Stimulated activated CD8-positive, alpha-beta memory T cell treated with anti-CD3 and anti-CD28 coated beads, Interleukin-7, amount 100 ng/mL, for 48 hours (primary cell): ENCODE measurements at places on chromosomes 4 and X.

DNA sequence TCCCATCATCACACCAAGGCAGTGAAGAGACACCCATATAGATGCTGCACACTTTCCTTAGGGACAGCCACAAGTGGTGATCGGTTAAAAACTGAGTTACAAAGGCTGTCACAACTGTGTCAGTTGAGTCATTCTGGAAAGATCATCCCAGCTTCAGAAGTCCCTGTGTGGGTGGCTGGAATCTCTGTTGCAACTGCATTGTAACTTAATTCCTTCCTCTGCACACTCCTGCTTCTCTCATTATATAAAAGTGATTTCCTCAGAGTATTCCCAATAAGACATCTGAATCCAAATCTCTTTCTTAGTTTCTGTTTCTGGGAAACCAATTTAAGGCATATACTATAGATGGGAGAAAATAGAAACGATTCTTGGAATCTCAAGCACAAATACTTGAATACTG lies 88.1 kb downstream of the FSTL5 start:
- no peak for DNase-seq

DNA sequence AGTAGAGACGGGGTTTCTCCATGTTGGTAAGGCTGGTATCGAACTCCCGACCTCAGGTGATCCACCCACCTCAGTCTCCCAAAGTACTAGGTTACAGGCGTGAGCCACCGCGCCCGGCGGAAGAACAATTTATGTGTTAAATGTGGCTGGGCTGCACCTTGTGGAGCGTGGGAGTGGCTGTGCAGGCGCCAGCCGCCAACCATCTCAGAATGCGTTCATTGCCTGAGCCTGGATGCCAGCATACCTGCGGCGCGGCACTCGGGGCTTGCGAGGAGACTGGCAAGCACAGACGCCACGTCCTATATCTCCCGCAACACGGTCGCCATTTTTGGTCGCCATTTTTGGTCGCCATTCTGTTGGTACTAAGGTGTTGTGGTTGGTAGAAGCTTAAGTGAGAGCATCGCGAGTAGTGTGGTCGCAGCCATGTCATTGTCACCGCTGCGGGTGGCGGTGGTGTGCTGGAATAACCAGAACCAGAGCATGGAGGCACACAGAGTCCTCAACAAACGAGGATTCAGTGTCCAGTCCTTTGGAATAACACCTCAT lies 193.6 kb upstream of the HTR2C start:
- no peak for DNase-seq

GRCh38 chr4:173508386-173509035 lies 21.5 kb downstream of the HAND2 start:
- DNase-seq = no peak

- DNase-seq = no peak
These were observed 35.4 kb upstream of the PAGE4 start for GRCh38 chrX:49793686-49794085.

DNA sequence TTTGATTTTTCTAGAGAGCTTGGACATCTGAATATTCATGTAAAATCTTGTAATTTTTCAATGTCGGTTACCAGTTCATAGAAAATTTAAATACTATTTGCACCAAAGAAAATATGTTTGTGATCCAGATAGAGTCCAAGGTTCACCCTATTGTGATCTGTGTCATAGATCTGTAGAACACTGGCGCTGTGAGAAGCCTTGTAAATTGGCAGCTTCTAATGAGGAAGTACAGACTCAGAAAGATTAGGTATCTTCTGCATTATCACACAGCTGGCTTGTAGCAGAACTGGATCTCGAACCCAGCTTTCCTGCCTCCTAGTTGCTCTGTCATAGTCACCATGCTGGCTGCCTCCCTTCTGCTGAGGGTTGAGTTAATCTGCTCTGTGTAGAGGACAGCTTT lies 106.5 kb upstream of the PAK3 start:
- no peak for DNase-seq

- DNase-seq = no peak
These were observed 122.4 kb downstream of the RASL11B start for GRCh38 chr4:52984462-52984881.

GRCh38 chr4:189304167-189304566 lies 636.5 kb upstream of the FRG1 start:
- no peak for DNase-seq

DNA sequence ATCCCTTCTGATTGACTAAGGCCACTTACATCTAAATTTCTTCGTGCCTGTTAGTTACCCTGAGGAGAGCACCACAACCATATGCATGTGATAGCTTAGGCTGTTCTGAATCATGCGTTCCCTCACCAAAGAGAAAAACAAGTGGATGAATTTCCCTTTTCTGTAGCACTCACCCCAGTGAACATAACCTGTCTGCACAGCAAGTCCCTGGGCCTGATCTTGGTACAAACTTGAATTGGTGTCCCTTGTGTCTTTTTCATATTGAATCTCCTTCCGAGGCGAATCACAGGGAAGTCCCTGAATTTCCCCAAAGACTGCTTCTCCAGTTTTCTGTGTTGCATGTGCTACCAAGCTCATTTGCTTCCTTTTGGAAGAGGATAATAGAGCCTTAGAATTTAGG lies 100.4 kb downstream of the KLHL8 start:
- no peak for DNase-seq

DNA sequence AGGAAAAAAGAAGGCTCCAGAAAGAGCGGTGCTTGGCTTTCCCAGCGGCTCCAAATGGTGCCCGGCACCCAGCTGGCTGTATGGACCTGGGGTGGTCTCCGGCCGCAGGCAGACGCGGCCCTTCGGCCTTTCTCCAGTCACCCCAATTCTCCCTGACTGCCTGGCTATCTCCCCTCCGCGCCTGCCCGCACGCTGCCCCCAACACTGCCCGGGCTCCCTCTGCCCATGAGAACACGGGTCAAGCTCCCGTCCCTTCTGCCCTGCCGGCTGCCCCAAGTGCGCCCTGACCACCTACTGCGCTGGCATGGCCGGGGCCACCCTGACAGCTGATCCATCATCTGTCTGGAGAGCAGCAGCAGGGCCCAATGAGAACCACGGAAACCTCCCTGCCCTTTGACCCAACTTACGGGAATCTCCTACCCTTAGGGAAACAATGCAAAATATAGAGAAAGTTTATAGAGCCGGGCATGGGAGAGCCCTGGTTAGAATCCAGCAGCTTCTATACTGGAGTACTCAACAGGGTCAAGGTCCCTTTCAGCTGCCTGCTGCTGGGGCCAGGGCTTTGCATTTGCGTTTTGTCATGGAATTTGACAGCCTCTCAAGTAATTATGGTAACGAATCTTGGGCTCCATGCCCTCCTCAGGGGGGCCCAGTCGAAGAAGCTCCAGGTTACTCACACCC lies 1.2 kb upstream of the FAM3A start:
- DNase-seq = no peak

GRCh38 chrX:43500996-43501694 lies 155.0 kb upstream of the MAOA start:
- no peak for DNase-seq

DNA sequence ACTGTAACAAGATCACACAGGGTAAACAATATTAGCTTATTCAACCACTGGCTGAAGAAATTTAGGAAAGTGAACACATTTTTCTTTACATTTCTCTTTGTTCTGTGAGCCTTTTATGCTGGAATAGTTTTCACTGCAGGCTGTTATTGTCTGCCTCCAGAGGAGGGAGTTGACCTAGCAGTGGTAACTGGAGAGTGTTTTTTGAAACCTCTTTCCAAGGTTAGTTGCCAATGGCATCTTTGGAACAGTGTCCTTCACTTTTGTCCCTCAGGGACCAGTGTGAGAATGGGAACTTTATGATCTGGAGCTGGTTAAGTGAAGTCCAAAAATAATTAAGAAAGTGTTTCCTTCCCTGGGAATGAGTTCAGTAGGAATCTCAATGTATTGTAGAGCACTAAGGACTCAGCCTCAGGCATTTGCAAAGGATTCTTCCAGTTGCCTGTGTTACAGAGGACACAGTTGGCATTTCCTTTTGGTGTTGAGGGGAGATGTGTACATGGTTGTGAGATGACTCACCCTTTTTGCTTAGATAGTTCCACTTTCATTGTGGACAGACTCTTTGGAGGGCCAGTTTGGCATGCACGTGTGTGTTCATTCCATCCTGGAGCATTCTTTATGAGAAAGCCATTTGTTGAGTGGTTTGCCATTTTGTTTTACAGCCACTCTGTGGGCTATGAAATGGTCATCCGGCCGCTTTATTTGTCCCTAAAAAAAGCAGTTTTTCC lies 61.3 kb downstream of the AR start:
- DNase-seq = no peak
